Cerebellum (tissue), 4 donors: ENCODE measurements at places on chromosomes 5 and 9. TPM values are rescaled to one million over a fixed set of nuclear protein-coding genes. Genes with fewer than 3 reads are reported as not detected.

The GLE1 gene
- 15.2 TPM for total RNA-seq

The PRDM9 gene
- not detected for total RNA-seq

The MARCOL gene
- not detected for total RNA-seq

DNA sequence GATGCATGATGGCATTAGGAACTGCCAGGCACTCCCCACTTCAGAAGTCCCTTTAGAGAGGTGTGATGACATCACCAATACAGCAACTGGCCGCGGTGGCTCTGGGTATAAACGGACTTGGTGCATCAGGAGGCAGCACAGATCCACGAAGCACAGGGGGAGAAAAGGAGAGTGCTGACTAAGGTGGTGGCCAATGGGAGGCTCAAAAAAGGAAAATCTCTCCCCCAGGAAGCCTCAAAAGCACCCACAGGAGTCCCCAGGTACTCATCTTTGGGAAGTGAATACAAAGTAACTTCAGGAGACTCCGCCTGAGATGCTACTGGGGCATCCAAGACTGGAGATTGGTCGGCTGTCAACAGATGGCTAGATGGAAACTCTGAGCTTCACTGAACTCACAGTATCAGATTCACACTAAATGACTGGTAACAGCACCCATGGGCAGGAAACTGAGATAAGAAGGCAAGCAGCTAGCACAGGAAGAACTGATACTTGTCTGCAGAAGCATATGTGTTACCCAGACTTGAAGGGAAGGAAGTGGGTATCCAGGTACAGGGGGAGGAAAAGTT, 7.6 kb downstream of the TTC39B start:
- DNase-seq, result no peak

GRCh38 chr5:153267506-153267905, 223.0 kb upstream of the GRIA1 start:
- no peak for DNase-seq

DNA sequence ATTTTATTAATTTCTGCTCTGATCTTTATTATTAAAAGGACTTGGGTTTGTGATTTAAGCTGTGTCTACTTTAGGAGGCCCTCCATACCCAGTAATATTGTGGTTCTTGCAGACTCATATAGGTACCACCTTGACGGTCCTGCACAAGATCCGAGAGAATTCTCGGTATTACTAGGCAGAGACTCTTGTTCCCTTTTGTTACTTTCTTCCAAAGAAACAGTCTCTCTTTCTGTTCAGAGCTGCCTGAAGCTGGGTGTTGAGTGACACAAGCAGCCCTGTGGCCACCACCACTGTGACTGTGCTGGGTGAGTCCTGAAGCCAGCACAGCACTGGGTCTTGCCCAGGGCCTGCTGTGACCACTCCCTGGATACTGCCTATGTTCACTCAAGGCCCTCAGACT, 666.6 kb downstream of the SEMA5A start:
- DNase-seq, result no peak

- DNase-seq, result peak; percentile 31
Measured at GRCh38 chr5:35096216-35096615, 48.5 kb upstream of the AGXT2 start.

DNA sequence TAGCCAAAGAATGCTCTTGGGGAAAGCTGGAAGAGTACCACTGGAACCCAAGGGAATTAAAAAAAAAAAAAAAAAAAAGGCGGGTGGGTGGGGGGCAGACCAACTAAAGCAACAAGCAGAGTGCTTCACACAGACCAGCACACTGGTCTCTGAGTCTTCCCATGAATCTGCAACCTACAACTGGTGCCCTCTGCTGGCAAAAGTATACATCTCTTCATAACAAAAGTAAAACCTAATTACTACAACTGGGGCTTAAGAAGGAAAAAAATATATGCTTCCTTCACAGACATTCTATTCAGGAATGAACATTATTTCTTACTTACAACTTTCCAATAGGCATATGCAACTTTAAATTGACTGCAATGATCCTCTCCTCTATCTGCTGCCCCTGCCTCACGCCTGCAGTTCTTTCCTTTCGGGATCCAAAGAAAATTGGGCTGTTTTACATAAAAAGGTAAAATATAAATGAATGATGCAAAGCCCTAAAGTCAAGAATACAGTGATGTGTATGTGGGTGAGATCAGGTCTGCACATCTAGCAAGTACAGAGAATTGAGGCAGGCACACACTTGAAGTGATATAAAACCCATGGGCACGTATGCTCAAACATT, 7.2 kb upstream of the KLHL3 start:
- DNase-seq, result peak; percentile 74

- DNase-seq, result no peak
Measured at GRCh38 chr9:78348848-78349247, 51.9 kb downstream of the PSAT1 start.
